ENCODE measurements at places on chromosomes 6 and 20. TPM values are rescaled to one million over a fixed set of nuclear protein-coding genes. Genes with fewer than 3 reads are reported as not detected.
A peak's percentile ranks its signal among the peaks of the same experiment; 100 is the strongest.

DNA sequence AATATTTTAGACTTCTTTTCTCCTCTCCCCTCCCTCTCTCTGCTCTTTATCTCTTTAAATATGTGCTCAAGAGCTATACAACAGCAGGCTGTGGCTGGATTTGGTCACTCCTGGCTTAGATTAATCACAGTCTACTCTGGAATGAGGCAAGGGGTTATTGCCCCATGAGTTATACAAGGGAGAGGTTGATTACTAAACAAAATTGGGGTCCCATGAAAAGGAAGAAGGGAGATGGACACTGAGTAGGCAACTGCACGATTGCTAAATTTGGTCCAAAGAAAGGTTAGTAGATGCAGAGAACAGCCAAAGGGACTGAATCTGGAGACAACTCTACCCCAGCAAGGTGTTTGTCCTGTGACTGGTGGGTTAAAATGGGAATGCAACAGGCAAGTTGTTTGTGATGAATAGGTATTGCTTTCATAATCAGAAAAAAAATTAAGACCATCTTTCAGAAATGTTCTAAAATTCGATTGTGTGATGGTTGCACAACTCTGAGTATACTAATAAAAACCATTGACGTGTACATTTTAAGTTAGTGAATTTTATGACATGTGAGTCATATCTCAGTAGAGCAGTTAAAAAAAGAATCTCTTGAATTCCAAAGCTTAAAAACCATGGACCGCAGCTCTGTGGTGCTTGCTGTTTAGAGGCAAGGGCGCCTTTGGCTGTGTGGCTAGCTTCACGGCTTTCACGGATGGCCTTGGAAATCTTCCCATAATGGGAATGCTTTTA, 57.1 kb downstream of the KIZ start:
- H3K27ac ChIP-seq: peak overlapping the region; percentile 86
- peak; percentile 80 for DNase-seq
- H3K27me3 ChIP-seq: no peaks in the 10 kb centered on the region
- H3K4me3 ChIP-seq: no peak overlapping the region
- no peaks in the 10 kb centered on the region for H3K36me3 ChIP-seq

DNA sequence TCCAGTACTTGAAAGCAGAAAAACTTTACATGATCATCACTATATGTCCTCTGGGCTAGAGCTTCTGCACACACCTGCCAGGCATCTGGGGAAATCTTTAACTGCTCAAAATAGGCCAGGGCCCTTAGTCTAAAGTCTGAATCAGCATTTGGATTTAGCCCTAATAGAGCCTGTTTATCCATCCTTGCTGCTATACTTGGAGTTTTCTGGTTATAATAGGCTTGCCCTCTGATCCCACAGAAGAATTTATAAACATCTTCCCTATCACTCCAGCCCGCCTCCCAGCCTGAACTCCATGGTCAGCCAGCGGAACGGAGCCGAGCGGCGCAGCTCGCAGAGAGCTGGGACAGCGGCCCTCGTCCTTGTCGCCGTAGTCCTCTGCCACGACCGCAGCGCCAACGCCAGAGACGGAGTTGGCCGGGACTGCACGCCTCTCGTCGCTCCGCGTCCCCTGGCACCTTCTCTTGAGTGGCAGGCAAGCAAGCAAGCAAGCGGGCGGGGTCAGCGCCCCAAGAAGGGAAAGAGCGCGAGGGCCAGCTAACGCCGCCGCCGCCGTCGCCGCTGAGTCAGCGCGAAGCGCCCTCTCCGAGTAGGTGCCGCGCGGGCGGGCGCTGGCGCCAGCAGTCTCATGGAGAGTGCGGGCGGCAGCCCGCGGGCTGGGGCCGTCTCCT, 25.4 kb upstream of the ASIP start:
- peak overlapping the region; percentile 78 for H3K27ac ChIP-seq
- DNase-seq: peak; percentile 83
- H3K27me3 ChIP-seq: no peaks in the 10 kb centered on the region
- no peaks in the 10 kb centered on the region for H3K36me3 ChIP-seq
- peak overlapping the region; percentile 54 for H3K4me3 ChIP-seq
- no peaks in the 10 kb centered on the region for H3K4me1 ChIP-seq

FKBP1A gene
- 374 TPM for polyA plus RNA-seq

DNA sequence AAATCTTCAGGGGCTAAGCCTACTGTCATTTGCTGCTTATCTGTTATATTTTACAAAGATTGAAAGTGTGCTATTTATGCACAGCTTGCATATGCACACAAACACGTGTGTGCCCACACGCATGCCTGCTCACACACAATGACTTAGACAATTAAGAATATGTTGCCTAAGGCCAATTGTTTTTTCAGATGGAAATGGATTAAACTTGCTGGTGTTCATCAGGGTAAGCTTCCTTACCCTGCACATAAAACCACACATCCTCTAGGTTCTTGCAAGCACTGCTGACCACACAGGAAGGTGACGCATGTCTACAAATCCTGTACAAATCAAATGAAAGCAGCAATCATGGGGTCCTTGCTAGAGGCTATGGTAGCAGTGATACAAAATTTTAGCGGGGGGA, 58.4 kb downstream of the GJA10 start:
- no peak overlapping the region for H3K4me3 ChIP-seq
- H3K27ac ChIP-seq: no peak overlapping the region
- H3K36me3 ChIP-seq: peaks cover 6% of the 10 kb centered on the region

PDSS2 gene
- polyA plus RNA-seq: 13.8 TPM

ADGRF5 gene
- 1.4 TPM for polyA plus RNA-seq

EPPIN gene
- not detected for polyA plus RNA-seq

DNA sequence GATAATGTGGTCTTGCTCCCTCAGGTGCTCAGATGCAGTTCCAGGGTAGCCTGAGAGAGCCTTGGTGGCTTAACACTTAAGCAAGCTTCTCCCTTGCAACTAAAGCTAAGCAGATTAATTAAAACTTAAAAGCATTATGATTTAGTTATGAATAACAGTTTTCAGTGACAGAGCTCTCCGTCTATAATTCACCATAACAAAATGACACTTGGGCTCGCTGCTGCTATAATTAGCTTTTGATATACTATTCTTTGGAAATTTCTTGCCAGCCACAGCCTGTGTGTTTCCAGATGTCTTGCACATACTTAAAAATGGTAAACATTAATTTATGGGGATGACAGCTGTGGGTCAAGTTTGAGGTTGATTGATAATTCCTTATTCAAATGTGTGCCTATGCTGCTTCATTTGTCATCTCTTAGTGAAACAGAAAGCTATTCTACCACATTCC, 380.5 kb downstream of the TFAP2B start:
- H3K4me3 ChIP-seq: no peak overlapping the region
- no peaks in the 10 kb centered on the region for H3K27me3 ChIP-seq
- no peaks in the 10 kb centered on the region for H3K4me1 ChIP-seq

ABCF1 gene
- 25.4 TPM for polyA plus RNA-seq

HSPA12B gene
- polyA plus RNA-seq: 0.69 TPM

- H3K4me1 ChIP-seq: peaks cover 62% of the 10 kb centered on the region
- DNase-seq: no peak
- peak overlapping the region; percentile 75 for H3K27ac ChIP-seq
- no peaks in the 10 kb centered on the region for H3K36me3 ChIP-seq
- H3K27me3 ChIP-seq: no peaks in the 10 kb centered on the region
Measured at GRCh38 chr6:138537106-138537505, 37.8 kb upstream of the NHSL1 start.

SPEF1 gene
- not detected for polyA plus RNA-seq

SIRPD gene
- not detected for polyA plus RNA-seq

DNA sequence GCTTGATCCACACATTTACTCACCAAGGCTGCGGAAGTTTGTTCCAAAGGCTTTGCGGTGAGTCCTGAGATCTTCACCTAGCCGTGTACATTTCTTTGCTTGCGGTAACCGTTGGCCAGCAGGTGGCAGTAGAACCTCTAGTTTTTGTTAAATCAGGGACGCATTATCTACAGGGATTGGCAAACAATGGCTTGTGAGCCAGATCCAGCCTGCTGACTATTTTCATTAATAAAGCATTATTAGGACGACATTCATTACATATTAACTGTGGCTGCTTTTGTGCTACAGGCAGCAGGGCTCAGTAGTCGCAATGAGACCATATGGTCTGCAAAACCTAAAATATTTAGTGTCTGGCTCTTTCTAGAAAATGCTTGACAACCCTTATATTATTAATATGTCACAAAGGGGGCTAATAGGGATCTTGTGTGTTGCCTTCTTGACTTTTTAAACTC, 174.1 kb downstream of the DOK5 start:
- H3K27me3 ChIP-seq: no peaks in the 10 kb centered on the region
- no peaks in the 10 kb centered on the region for H3K4me1 ChIP-seq
- H3K27ac ChIP-seq: no peak overlapping the region

GRCh38 chr6:111894951-111895350, 21.7 kb upstream of the FYN start:
- H3K4me1 ChIP-seq: no peaks in the 10 kb centered on the region
- no peaks in the 10 kb centered on the region for H3K27me3 ChIP-seq
- H3K4me3 ChIP-seq: no peak overlapping the region

DNA sequence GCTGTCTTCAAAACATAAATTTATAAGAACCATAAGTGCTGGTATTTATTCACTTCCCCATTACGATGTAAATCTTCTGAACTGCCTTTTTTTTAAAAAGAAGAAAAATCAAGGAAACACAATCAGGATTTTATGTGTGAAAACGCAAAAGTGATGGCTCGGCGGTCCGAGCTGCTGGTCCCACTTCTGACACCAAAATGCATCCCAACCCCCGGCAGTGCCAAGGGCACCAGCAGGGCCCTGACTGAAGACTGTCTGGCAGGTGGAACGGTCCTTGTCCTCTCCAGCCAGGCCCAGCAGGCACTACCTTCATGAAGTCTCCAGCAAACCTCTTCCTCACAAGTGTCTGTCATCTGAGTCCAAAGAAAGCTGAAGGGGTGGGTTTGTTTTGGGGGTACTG, 41.2 kb downstream of the TBC1D7 start:
- no peak overlapping the region for H3K27ac ChIP-seq
- peaks cover under 1% of the 10 kb centered on the region for H3K36me3 ChIP-seq
- H3K4me3 ChIP-seq: no peak overlapping the region
- no peaks in the 10 kb centered on the region for H3K4me1 ChIP-seq

DNA sequence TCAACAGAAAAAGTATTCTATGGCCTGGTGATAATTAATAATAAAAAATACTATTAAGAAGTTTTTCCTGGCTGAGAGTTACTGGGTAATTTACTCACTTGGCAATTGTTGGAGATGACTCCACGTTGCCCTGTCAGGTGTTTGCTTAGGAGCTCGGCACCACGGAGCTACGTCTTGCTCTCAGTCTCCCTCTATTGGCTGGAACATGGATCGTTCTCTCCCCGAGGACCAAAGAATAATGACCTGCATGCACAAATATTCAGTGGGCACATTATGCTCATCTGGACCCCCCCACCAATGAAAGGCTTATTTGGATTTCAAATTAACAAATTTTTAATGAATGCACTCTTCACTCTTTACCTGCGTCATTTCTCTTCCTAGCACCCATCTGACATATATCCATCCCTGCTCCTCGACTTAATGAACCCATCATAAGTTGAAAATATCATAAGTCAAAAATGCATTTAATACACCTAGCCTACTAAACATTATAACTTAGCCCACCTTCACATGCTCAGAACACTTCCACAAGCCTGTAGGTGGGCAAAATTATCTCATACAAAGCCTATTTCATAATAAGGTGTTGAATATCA, 71.0 kb upstream of the CD83 start:
- no peaks in the 10 kb centered on the region for H3K4me1 ChIP-seq
- no peaks in the 10 kb centered on the region for H3K36me3 ChIP-seq
- H3K27ac ChIP-seq: no peak overlapping the region
- H3K27me3 ChIP-seq: peaks cover 5% of the 10 kb centered on the region
- H3K4me3 ChIP-seq: no peak overlapping the region
